ENCODE measurements at places on chromosomes 7 and 10.
A peak's percentile ranks its signal among the peaks of the same experiment; 100 is the strongest.

GRCh38 chr10:33100781-33101391 is 142.9 kb upstream of the ITGB1 start:
- no peak for DNase-seq

DNA sequence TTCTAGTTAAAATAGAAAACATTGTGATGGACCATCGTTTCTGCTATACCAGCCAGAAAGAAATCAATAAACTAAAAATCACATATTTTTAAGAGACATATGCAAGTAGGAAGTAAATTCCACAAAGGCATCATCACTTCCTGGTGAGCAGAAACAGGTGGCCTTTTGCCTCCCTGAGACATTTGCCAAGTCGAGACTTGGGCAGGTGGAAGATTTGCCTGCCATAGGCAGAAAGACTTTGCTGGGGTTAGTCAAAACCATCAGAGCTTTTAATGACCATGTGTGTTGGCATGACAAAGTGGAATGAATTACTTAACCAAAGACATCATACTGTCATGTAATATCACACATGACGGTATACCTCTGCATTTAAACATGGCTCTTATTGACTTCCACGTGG is 66.0 kb upstream of the FGL2 start:
- DNase-seq: no peak

GRCh38 chr7:22665923-22666322 is 61.1 kb upstream of the IL6 start:
- DNase-seq: peak; percentile 67

DNA sequence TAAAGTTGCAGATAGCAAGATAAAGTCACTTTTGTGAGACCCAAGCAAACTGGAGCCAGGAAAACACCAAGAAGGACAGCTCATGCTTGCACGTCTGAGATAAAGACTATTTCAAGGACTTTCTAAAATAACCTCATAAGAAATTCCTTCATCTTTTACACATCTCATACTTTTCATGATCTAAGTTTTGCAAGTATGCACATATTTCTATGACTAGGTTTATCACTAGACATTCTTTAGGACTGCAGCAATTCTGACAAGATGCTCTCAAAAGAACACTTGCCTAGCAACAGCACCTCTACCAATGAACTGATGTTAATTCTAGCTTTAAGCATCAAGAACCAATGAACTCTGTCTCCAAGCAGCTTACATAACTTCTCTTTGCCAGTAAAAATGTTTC is 457.6 kb downstream of the SEMA3D start:
- peak; percentile 79 for DNase-seq

GRCh38 chr7:143499743-143500348 is 22.2 kb downstream of the TAS2R41 start:
- DNase-seq: no peak

GRCh38 chr7:44801890-44802289 is 5.4 kb downstream of the PPIA start:
- peak; percentile 57 for DNase-seq

- DNase-seq: no peak
Observed at GRCh38 chr7:150466477-150466876, 16.0 kb downstream of the GIMAP8 start.

GRCh38 chr7:84949501-84949900 is 237.4 kb downstream of the SEMA3D start:
- peak; percentile 8 for DNase-seq

- no peak for DNase-seq
Observed at GRCh38 chr7:44144968-44145478, 3.9 kb upstream of the MYL7 start.

DNA sequence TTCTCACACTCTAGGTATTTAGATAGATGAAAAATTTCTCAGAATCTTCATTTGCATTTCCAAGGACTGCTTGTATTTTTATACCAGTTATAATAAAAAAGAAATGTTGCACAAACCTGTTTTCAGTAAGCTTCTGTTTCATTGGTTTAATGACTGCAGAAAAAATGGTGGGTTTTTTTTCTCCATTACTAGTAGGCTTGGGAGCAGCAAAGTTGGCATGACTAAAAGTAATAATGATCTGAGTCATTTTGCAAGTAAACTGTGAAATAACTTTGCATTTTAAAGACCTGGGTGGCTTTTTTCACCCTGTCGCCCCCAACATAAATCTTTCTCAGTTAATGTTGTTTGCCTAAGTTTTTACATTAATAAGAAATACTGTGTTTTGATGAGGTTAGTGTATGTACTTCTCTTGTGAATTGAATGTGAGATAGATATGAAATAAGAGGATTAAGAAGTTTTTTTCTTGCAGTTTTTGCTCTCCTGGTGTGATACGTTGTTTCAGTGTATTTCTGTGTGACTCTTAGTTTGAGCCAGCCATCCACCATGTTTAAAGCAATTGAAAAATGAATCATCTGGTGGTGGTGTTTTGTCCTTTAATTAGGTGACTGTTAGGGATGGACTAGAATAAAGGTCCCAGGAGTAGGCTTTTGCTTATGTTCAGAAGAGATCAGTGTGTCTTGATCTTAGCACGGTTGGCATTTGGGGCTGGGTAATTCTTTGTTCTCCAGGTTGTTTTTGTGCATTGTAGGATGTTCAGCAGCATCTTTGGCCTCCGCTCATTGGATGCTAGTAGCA is 1.8 kb downstream of the GNAI1 start:
- peak; percentile 73 for DNase-seq

- peak; percentile 68 for DNase-seq
Observed at GRCh38 chr7:152202056-152202455, 176.6 kb downstream of the GALNT11 start.

DNA sequence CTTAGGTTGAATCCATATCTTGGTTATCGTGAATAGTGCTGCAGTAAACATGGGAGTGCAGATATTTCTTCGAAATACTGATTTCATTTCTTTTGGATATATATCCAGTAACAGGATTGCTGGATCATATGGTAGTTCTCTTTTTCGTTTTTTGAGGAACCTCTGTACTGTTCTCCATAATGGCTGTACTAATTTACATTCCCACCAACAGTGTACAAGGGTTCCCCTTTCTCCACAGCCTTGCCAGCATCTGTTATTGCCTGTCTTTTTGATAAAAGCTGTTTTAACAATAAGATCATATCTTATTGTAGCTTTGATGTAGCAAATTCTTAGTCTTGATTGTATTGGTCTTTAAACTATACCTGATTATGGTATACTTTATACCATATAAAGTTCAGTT is 45.3 kb downstream of the ZNRF2 start:
- DNase-seq: no peak

DNA sequence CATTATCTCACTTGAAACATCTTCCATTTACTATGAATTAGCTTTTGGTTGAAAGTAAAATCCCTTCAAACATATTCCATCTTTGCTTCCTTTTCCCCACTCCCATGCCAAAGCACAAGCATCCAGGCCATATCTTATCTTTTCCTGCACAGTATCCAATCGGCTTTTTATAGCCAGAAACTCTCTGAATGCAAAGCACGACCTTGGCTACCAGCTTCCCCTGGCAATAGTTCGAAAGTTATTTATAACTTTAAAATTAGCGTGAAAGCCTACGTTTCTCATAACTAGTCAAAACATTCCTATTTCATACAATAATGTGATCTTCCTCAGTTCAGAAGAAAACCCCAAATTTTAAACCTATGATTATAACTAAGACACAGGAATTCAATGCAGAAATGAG is 440 bp downstream of the CTNNA3 start:
- DNase-seq: no peak

DNA sequence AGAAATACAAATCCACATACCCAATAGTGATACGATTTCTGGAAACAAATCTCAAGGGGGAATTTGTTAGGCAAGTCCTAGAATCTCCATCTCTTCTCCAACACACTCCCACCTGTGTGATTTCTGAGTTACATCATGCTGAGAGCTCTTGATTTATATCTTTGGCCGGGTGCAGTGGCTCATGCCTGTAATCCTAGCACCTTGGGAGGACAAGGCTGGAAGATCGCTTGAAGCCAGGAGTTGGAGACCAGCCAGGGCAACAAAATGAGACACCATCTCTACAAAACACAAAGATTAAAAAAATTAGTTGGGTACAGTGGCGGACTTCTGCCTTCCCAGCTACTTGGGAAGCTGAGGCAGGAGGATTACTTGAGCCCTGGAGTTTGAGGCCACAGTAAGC is 1.5 kb upstream of the MTPN start:
- DNase-seq: no peak

- DNase-seq: no peak
Observed at GRCh38 chr7:79615466-79615865, 162.0 kb upstream of the MAGI2 start.

GRCh38 chr7:77409005-77409738 is 7.0 kb downstream of the GSAP start:
- DNase-seq: peak; percentile 54
